ENCODE measurements at places on chromosomes 4 and X.

GRCh38 chr4:25919676-25920075, 5.7 kb downstream of the SMIM20 start:
- no peak for DNase-seq

DNA sequence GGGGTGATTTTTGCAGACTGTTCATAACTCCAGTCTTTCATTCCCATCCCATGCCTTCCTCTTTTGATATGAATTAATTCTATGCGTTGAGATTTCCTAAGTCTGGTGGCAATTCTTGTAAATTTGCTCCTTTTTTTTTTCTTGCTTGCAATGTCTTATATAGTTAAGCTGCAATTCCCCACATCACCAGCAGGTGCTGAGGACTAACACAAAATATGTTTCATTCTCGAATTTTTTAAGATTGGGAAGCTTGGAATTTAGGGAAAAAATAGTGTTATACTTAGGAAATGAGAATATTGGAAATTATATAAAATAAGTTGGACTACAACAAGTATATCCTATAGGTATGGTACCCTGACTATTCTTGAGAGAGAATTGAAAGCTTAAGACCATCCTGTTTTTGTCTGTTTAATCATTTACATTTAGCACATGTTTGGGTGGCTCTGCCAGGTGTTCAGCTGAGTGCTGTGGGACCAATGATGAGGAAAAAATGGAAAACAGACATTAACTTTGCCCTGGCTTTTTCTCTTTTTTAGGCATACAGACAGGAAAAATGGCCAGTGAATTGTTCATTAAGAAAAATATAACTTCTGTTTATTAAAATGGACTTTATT, 30.2 kb downstream of the AFF2 start:
- DNase-seq: no peak

DNA sequence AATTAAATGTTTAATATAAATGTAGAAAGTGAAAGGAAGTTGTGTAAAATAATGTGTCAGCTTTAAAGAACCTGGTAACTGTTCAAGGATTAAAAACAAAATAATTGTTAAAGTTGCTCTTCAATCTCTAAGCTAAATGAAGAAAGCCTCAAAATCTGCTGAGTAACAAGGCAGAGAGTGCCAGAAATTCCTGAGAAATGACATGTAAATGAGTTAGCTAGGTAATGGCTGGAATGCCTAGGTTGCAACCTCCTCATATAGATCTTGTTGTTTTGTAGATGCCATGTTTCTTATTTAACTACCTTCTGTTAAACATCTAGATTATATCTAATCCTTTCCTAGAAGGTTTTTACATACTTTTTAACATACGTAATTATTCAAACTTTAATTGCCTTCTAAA, 763.6 kb upstream of the AGA start:
- DNase-seq: no peak

GRCh38 chr4:7831330-7831729, 108.3 kb downstream of the AFAP1 start:
- DNase-seq: no peak

GRCh38 chr4:47315346-47315745, 148.2 kb downstream of the COMMD8 start:
- no peak for DNase-seq

- no peak for DNase-seq
These were observed 105.4 kb downstream of the STK32B start for GRCh38 chr4:5156682-5157081.

DNA sequence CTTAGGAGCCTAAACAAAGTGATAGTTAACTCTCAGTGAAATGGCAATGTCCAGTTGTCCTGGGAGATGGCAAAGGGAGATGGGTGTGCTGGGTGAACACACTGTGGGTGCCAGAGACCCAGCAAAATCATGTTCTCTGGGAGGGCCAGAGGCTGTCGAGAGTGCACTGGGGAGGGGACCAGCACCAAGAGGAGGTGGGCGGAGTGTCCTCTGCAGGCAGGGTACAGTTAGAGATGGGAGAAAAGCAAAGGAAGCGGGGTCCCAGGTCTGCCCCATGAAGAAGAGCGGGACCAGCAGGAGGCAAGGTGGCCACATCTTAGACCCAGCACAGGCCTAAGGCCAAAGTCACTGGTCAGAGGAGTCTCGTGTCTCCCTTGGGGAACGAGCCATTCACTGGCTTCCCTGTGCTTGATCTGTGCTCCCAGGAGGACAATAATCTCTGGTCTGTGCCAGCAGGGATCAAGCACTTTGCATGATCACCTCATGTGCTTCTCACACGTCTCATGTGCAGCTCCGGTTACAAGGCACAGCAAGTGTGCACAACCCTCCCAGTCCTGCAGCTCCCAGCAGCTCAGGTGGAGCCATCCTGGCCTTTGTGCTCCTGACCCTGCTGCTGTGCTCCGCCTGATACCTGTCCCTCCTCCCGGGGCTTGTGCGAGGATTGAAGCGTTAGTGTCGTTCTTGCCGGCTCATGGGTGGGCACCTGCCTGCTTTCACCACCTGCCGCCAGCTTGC, 100.9 kb downstream of the FAM53A start:
- DNase-seq: no peak

GRCh38 chr4:47641755-47642154, 156.7 kb downstream of the ATP10D start:
- no peak for DNase-seq

DNA sequence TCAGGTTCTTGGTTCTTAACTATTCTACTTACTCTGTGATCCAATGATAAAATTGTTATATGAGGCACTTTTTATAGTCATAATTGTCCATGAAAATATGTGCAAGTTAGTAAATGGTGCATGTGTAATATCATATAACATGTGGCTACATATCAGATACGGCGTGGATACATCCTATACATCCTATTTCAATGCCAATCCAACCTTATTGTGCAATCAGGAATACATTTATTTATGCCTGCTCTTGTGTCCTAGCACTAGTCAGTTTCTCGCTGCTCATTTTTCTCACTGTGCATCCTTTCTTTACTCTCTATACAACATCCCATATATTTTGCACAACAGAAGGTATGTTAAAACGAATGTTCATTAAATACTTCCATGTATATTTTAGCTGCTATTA, 1141.1 kb downstream of the FAT4 start:
- no peak for DNase-seq

GRCh38 chr4:38818441-38818976, 13.9 kb upstream of the TLR1 start:
- DNase-seq: no peak

DNA sequence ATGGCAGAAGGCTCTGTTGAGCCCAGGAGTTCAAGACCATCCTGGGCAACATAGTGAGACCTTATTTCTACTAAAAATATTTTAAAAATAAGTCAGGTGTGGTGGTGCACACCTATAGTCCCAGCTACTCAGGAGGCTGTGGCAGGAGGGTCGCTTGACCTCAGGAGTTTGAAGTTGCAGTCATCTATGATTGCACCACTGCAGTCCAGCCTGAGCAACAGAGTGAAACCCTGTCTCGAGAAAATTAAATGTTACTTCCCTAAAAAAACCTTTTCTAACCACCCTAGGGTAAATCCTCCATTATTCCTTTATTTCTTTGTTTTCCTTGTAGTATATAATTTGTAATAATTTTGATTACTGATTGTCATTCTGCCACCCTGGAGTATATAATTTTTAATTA, 7.9 kb downstream of the FAM200B start:
- no peak for DNase-seq

DNA sequence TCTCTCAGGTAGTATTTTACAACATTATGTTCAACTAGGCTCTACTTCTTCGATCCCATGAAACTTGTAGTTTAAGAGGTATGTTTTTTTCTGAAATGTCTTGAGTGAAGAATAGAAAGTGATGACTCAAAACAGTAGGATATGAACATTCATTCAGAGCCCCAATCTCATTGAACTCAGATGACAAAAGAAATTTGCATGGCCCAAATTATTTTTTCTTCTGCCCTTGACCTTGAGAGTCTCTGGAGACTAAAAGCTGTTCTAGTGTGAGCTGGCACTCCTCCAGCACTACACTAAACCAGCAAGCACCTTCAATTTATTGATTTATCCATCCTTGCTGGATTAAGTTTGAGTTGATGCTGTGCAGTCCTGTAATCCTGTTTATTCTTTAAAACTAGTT, 4.0 kb downstream of the DCLK2 start:
- DNase-seq: no peak

- DNase-seq: no peak
These were observed 922.0 kb downstream of the DMD start for GRCh38 chrX:32289356-32289755.

DNA sequence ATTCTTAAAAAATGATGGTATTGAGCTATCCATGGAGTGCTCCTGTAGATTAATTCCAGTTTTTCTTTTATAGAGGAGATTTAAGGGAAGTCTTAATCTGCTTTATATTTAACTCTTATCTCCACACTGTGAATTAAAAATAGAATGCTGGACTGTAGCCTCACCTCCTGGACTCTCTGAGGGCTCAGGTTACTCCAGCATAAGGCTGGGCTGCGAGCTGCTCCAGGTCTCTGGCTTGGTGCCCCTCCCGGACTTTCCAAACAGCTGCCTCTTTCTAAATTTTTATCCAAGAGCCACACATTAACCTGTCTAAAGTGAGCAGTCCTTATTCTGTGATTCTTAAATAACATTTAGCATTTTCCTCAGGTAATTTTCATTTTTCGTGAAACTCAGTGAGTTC, 218.7 kb upstream of the JADE1 start:
- no peak for DNase-seq

- no peak for DNase-seq
These were observed 6.3 kb downstream of the C1QTNF7 start for GRCh38 chr4:15434091-15434490.

DNA sequence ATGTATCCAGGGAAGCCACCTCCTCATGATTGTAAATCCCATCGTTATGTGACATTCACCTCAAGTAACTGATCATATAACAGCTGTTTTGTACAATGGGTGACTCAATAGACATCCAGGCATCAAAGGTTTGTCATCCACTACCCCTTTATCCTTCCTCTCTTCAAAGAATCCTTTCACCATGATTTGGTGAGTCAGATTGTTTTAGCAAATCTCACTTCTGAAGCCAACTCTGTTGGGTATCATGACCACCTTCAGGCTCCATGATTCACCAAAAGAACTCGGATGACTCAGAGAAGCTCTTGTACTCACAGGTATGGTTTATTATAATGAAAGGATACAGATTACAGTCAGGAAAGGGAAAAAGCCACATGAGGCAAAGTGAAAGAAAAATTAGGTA, 132.1 kb downstream of the PWWP3B start:
- no peak for DNase-seq

DNA sequence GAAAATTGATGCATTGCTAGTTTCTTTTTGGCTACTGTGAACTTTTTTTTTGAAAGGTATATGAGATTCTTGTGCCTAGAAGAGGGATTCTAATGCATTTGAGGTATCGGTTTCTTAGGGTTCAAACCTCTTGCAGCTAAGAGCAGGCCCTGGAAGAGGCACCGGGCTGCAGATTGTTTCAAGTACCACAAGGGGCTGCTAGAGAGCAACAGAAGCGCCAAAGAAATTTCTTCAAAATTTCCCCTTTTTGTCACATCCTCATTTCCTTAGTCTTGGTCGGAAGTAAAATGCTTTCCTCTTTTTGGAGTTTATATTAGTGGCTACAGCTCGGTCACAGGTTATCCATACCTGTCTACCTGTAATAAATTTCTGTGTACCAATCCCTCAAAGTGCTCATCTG, 89.8 kb downstream of the PDGFRA start:
- DNase-seq: no peak

- no peak for DNase-seq
These were observed 92.1 kb downstream of the SCFD2 start for GRCh38 chr4:53273726-53274125.

DNA sequence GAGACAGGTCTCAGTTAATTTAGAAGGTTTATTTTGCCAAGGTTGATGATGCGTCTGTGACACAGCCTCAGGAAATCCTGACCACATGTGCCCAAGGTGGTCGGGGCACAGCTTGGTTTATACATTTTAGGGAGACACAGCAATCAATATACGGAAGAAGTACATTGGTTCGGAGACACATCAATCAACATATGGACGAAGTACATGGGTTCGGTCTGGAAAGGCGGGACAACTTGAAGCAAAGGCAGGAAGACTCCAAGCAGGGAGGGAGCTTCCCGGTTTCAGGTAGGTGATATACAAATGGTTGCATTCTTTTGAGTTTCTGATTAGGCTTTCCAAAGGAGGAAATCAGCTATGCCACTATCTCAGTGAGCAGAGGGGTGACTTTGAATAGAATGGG, 225.2 kb upstream of the ZFP42 start:
- no peak for DNase-seq

DNA sequence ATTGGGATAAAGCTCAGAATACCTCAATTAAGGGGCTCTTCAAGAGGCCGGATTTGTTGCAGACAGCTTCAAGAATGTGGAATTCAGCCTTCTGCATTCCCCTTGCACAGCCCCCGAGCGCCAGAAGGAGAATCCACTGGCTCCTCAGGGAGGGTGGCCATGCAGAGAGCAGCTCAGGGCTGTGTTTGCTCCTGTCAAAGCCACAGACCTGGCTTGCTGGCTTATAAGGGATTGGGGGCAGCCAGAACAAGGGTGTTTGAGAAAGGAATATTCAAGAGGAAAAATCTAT, 36.8 kb downstream of the ING2 start:
- no peak for DNase-seq
